ENCODE measurements at places on chromosomes 13 and 19.

- DNase-seq = peak; percentile 90
Measured at GRCh38 chr19:27972291-27973040, 1240.5 kb downstream of the UQCRFS1 start.

DNA sequence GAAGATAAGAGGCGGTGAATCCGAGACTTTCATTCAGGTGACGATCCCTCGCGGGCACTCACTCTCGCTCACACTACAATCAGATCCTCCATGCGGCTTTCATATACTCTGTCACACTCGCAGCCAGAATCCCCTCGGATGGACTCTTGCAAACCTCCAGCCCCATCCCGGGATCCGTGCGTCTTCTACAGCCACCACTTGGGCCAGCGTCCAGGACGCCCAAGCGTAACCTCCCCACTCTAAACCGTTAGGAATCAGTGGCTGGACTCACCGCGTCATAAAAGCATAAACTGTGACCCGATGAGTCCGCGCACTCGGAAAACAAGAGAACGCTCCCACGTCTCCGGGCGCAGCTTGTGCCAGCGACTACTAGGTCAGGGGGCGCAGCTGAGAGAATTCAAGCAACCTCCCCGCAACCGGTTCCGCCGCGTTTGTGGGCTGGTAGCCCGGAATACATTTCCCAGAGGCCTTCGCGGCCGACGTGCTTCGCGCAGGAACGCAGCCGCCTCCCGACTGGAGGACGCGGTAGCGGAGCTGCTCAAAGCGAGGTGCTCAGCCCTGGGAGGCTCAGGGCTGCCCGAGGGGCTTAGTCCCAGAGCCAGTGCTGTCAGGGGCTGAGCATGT is 27.6 kb downstream of the ZNF607 start:
- DNase-seq = peak; percentile 54

DNA sequence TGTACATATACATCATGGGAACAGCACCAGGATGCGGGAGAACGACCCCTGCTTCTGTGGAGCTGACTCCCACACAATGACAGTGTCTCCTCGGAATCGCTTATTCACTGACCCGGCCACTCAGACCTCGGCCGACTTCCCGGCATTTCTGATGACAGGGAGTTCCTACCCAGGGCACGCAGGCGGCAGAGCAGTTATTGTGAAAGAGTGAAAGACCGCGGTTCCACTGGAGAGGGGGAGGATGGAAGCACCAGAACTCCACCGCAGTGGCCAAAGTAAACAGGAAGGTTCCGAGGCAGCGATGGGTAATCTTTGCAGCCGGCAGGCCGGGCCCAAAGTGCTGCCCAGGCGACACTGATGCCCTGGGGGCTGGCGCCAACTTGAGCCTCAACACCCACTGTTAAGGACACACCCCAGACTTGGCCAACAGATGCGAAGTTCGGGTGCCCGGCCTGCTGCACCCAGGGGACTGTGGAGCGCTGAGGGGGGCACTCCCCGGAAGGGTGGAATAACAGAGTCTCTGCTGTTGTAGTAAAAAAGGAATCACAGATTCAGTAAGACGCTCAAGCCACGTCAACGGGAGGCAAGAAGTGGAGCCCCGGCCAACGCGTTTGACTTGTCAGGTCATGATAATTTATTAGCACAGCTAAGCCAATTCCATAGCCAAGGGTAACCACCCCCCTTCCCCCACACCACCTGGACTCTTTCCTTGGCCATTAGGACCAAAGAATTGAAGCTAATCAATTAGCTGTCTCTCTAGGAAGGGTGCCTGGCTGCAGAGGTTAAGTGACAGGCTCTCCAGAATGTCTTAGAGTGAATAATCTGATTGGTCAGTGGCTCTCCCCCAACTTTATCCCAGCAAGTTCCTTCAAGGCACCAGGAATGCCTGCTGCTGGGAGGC is 5.8 kb downstream of the MLLT1 start:
- peak; percentile 87 for DNase-seq

GRCh38 chr13:108960006-108960405 is 330.6 kb downstream of the MYO16 start:
- no peak for DNase-seq

DNA sequence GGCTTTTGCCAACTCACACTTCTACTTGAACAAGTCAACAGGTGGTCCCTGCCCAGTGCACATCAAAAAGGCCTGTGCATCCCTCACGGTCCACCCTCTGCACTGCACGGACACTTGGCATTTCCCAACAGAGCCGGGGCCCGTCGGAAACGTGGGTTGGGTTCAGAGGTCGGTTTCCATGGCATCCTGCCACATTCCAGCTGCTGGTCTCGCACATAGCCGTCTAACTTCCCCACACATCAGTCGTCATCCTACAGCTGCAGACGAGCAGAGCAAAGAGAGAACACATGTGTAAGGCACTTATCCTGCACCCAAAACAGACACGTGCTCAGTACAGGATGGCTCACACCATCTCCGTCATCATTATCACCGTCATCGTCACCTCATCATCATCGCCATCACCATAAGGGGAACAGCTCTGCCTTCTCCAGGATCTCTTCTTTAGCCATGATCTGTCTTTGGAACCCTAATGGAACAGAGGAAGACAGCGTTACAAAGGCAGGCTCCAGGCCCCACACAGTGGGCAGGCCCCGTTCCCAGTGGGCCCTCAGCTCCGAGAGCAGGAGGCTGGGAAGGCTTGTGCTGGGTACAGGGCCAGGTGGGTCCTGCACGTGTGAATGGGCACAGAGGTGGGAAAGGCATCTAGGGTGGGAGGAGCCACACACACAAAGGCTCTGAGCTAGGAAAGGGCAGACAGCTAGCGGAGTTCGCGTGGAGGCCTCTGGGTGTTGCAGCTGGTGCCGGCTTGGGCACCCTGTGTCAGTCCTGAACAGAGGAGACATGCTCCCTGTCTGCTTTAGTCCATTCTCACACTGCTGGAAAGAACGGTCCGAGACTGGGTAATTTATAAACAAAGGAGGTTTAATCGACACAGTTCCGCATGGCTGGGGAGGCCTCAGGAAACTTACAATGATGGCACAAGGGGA is 170.8 kb upstream of the SOX1 start:
- no peak for DNase-seq

- no peak for DNase-seq
Measured at GRCh38 chr13:77584106-77584505, 48.6 kb downstream of the SCEL start.

DNA sequence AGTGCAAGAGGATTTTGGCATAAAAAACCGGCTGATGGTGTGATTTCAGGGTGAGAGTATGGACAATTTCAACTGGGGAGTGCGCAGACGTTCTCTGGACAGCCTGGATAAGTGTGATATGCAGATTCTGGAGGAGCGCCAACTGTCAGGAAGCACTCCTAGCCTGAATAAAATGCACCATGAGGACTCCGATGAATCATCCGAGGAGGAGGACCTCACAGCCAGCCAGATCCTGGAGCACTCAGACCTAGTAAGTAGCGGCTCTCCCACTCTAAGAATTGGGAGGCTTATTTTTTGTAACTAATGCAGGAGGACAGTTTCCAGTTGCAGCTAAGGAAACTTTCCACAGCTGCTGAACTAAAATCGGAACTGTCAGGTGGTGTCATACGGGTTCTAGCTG is 53.6 kb downstream of the ZAR1L start:
- DNase-seq = peak; percentile 33

DNA sequence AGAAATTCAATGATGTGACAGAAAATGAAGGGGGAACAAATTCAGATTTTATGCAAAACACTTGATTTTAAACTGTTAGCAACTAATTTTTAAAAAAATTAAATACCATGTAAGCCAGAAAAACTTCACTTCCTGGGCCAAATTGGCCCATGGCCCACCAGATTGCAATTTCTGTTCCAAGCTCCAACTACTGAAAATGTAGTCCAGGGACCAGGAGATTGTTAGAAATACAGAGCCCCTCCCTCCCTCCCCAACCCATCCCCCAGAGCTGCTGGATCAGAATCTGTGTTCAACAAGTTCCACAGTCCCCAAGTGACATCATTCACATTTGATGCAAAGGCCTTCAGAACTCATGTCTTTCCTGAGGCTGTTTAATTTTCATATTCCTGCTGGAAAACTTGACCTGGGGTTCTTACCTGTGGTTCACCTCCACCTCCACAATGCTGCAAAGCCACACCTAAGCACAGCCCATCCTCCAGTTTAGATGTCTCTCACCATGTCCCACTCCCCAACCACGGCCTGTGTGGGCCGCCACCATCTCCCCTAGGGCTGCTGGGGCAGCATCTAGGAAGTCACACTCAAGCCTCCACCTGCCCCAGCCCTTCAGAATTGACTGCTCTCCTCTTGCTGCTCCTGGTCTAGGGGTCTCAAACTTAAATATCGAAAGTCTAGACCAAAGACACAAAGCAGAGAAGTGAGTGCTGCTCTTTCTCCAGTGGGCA is 482.0 kb downstream of the UQCRFS1 start:
- no peak for DNase-seq

- peak; percentile 79 for DNase-seq
Measured at GRCh38 chr13:41019578-41020347, 647 bp upstream of the ELF1 start.

- DNase-seq = peak; percentile 95
Measured at GRCh38 chr13:94481941-94482340, 2.5 kb upstream of the DCT start.

- peak; percentile 13 for DNase-seq
Measured at GRCh38 chr19:57436417-57436816, 1.3 kb downstream of the ZNF749 start.

DNA sequence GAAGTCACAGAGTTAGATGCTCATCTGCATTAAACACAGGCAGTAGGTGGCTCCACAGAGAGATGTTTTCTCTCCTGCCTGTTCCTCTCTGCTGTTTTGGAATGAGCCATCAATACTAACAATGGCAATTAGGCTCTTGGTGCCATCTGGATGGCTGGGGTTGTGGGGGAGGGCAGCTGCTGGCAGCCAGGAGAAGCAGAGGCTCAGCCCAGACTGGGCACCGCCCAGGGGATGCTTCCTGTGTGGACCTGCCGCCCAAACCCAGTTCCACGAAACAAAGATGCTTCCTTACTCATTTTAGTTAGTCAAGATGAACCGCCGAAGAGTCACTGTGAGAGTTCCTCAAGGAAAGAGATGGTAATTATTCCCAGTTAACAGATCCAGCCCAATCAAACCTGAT is 50.8 kb upstream of the PCDH8 start:
- DNase-seq = no peak

DNA sequence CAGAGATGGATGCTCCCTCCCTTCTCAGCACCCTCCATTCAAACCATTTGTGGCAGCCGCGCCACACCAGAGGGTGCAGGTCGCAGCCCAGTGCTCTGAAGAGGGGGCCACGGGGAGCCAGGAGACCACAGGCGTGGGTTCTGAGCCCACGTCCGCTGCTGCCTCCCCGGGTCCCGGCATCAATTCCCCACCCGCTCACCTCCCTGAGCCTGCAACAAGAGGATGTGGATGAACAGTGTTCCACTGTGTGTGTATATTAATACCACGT is 120.1 kb upstream of the VSTM2B start:
- DNase-seq = no peak

DNA sequence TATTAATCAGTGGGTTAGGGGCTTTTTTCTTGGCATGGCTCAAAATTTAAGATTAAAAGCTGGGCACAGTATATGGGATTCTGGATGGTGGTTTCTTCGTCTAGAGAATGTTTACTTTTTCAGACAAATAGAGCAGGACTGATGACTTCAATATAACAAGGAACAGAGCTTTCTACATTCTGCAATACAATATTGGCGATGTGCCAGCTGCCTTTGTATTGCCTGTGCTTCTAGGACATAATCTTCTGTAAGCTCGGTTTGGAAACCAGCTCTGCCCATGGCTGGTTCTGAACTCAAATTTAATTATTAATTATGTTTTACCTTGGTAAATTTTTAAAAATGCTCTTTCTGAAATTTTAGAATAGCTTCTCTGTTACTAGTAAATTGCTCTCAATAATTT is 139.1 kb upstream of the TRPC4 start:
- no peak for DNase-seq

DNA sequence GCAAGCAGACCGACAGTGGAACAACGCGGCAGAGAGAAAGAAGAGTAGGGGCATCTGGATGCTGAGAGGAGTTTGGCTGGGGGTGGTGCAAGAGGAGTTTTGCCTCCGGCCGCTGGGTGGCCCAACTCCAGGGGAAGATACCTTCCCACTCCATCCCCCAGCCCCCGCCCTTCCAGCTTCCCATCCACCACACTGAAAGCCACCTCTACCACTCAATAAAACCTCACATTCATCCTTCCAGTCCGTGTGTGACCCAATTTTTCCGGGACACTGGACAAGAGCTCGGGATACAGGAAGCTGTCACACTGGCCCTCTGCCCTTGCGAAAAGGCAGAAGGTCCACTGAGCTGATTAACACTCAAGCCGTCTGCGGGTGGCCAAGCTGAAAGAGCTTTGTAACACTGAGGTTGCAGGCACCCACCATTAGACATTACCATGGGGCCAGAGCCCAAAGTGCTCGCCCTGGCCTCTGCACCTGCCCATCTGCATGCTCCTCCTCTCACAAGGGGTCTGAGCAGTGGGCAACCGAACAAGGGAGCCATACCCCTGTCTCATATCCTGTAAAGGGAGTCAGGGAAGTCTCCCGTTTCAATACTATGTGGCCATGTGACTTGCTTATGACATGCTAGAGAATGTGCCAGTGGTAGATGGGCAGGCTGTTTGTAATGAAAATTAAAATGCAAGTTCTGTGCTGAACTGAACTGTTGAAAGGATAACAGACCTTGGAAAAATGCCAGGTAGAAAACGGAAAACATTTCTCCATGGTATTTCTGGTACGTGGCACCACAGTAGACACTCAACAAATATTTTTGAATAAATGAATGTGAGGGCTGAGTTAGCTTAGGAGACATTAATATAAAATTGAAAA is 205.1 kb upstream of the STARD13 start:
- peak; percentile 57 for DNase-seq

DNA sequence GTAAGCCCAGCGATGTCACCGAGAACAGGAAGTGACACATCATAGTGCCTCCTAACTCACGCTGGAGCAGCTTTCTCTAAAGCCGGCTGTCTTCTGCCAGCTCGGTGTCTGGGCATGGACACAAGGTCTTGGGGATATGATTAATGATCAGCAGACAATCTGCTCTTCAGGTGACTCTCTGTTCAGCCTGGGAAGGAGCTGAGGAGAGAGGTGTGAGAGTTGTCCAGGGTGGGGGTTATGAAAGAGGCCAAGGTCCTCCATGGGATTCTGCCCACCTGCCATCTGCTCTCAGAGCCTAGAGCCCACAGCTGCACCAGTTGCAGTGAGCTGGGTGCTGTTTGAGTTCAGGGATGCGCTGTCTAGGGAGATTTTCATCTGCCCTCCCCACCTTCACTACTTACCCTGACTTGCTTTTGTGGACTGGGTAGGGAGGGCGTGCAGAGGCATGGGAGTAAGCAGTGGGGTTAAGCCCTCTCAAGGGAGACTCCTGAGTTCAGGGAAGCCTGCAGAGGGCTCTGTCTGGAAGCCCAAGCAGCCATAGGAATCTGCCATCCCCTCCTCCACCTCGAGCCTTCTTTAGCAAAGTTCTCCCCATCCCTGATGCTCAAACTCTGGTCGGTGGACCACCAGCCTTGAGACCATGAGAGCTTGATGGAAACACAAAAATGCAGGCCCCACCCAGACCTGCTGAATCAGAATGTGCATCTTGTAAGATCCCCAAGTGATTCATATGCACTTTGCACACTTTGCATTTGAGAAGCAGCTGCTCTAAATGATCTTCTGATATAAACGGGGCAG is 539.7 kb downstream of the RFC3 start:
- DNase-seq = peak; percentile 61

- no peak for DNase-seq
Measured at GRCh38 chr13:25518441-25518840, 146.7 kb downstream of the ATP8A2 start.

GRCh38 chr19:11252665-11253355 is 9.5 kb downstream of the DOCK6 start:
- no peak for DNase-seq

GRCh38 chr13:36288794-36289391 is 8.7 kb downstream of the CCDC169 start:
- DNase-seq = no peak

Data from renal cortical epithelial cell (primary cell).